ENCODE measurements at places on chromosomes 12 and 14.

GRCh38 chr12:121657305-121658008, 12.0 kb downstream of the MORN3 start:
- DNase-seq = no peak

- DNase-seq = no peak
Measured at GRCh38 chr12:24979976-24980730, 31.3 kb upstream of the BCAT1 start.

- no peak for DNase-seq
Measured at GRCh38 chr14:105072892-105073719, 7.9 kb upstream of the GPR132 start.

GRCh38 chr14:71675900-71676287, 256.3 kb upstream of the RGS6 start:
- DNase-seq = no peak
